ENCODE measurements at places on chromosomes 16 and 17.

DNA sequence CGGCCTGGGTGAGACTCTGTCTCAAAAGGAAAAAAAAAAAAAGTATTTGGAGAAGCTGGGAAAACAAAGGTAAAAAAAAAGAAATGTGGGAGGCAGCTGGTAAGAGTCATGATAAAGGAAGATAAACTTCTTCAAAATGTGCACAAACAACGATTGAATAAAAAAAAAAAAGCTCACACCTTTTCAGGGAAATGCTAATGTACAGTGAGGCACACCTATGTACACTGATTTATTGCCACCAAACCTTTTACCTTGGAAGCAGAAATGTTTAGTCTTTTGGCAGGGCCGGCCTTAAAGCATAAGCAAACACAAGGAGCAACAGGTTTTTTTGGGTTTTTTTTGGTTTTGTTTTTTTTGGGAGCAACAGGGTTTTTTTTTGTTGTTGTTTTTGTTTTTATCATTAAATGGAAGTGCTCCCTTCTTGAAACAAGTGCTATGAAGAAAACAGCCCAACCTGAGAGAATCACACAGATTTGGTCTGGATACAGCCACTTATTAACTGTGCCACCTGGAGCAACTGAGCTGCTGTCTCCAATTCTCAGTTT lies 29.8 kb upstream of the KCNJ2 start:
- no peak for DNase-seq

GRCh38 chr16:71727551-71728324 lies 3.2 kb upstream of the PHLPP2 start:
- DNase-seq: no peak

DNA sequence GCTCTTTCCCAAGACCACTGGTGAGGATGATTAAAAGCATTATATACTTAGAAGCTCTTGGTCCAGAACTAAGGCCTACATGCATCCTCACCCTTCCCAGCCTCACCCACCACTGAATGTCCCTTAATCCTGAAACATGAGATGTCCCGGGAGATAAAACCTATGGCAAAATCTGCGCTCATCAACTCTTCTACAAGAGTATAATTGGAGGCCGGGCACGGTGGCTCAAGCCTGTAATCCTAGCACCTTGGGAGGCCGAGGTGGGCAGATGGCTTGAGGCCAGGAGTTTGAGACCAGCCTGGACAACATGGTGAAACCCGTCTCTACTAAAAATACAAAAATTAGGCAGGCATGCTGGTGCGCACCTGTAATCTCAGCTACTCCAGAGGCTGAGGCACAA lies 13.3 kb downstream of the ACACA start:
- no peak for DNase-seq

- DNase-seq: no peak
Observed at GRCh38 chr17:29263916-29264315, 17.3 kb downstream of the CRYBA1 start.

GRCh38 chr16:85293904-85294642 lies 181.8 kb upstream of the CIBAR2 start:
- DNase-seq: no peak

- no peak for DNase-seq
Observed at GRCh38 chr17:2068519-2069051, 13.7 kb downstream of the HIC1 start.

GRCh38 chr17:69450918-69451317 lies 36.4 kb downstream of the MAP2K6 start:
- DNase-seq: no peak

DNA sequence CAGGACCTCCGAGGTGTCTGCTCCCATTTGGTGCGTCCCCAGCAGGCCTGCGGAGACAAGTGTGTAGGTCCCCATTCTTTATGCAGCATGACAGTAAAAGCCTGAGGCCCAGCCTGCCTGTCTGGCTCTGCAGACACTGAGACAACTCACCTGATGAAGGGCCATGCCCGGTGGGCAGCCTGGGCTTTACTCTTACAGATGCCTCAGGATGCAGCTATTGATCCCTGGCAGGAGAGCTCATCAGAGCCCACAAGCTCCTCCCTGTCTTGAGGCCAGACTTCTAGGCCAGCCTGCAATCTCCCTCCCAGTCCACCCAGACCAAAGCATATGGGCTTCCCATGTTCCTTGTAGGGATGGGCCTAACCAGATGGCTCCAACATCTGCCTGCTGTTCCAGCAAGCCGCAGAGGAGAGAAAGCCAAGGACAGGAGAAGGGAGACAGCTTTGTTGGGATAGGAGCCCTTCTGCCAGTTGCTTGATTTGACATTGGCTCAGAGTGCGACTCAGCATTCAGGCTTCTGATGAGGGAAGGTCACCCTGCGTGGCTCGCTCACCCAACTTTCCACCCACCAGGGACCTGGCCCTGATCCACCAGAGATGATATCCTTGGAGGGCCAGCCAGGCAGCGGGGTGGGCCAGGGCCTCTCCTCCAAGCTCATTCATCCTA lies 87.5 kb downstream of the SOCS1 start:
- no peak for DNase-seq

GRCh38 chr17:67076290-67076689 lies 31.9 kb downstream of the CACNG1 start:
- DNase-seq: no peak

DNA sequence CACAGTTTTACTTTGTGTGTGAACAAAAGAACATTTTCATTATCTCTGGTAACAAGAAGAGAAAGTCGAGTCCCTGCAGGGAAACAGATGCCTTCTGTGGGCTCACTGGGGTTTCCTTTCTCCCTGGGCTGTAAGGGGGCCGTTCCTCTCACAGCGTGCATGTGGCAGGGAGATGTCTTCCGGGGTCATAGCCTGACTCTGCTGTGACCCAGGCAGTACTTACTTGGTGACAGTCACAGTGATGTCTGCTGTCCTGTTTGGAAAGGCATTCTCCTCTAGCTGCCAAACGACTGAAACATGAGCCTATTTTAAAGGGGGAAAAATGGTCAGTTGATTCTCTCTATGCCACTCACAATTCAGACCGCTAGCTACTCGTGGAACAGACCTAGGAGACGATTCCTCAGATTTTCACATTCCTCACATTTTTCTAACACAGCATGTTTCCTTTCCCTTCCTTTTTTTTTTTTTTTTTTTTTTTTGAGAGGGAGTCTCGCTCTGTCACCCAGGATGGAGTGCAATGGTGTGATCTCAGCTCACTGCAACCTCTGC lies 7.3 kb downstream of the HASPIN start:
- DNase-seq: no peak

DNA sequence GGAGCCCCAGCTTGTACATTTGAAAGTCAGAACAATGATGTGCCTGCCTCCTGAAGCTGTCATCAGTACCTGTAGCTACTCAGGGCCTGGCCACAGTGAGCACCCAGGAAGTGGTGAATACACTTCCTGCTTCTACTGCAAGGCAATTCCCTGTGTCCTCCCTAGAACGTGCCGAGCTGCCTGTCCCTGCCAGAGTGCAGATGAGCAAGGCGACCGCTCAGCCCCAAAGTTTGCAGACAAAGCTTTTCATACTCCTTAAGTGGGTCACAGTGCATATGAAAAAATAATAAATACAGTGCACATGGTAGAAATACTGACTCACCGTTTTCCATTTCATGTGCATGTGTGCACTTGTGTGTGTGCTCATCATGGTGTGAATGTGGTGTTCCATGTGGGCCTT lies 77.3 kb downstream of the MPRIP start:
- peak; percentile 45 for DNase-seq

DNA sequence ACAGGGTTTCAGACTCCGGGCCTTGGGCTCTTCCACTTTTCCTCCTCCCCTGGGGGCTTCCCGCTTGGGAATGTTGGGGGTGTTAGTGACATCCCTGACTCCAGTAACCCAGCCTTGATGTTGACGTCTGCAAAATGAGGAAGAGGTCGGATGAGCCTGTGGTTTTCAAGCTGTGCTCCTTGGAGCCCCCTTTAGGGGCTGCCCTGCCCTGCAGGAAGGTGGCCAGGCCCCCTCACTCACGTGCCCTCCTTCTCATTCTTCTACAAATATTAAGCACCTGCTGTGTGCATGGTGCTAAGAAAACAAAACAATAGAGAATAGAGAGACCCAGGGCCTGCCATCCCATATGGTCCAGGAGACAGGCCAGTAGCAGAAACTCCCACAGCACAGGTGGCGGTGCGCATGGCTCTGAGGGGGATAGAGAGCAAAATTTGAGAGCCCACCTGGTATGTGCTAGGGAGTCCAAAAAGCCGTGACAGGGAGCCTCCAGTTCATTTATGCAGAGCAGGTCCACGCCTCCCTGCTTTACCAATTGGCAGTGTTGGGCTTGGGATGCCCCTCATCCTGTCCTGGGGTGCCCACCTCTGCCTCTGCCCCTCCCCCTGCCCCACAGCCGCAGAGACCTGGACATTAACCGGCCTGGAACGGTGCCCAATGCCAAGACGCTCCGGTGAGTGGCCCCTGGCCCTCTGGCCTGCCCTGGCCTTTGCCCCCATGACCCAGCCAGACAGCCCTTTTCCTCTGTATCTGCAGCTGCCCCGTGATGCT lies 7.4 kb downstream of the NDRG4 start:
- DNase-seq: no peak

DNA sequence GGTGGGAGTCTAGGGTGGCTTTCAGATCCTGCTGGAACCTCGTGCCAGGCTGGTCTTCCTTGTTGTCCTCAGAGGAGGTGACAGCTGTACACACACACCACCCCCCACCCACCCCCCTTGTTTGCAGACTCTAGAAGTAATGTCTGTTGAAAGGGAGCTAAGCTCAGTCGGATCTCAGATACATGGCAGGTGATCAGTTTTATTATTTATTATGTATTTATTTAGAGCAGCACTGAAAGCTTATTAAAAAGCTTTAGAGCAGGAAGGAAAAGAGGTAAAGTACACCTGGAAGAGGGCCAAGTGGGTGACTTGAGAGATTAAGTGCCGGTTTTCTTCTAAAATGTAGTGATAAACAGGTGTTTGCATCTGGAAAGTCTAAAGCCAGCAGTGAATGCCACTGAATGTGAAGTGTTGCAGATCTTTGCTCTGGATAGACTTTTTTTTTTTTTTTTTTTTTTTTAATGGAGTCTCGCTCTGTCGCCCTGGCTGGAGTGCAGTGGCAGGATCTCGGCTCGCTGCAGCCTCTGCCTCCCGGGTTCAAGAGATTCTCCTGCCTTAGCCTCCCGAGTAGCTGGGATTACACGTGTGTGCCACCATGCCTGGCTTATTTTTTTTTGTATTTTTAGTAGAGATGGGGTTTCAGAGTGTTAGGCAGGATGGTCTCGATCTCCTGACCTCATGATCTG lies 40.2 kb downstream of the FOXK2 start:
- no peak for DNase-seq

GRCh38 chr16:23128056-23128455 lies 21.2 kb downstream of the USP31 start:
- DNase-seq: no peak
